ENCODE measurements at places on chromosomes 2 and 18.

DNA sequence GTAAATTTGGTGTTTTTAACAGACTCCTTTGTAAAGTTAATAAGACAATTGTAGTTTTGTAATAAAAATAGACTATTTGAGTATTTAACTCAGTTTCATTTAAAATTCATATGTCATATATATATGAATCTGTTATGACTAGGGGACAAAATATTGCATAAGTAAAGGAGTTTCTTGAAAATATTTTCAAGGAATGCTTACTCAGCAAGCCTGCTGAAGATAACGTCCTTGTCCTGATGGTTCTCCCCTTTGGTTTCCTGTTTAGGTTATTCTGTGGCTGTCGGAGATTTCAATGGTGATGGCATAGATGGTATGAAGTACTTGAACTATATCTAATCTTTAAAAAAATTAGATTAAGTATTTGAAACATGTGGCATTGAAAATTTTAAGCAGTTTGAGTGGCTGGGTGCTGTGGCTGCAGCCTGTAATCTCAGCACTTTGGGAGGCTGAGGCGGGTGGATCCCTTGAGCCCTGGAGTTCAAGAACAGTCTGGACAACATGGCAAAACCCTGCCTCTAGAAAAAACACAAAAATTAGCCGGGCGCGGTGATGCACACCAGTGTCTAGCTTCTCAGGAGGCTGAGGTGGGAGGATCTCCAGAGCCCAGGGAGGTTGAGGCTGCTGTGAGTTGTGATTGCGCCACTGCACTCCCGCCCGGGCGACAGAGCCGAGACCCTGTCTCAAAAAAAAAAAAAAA is 47.1 kb downstream of the ITGAV start:
- no peak for DNase-seq

DNA sequence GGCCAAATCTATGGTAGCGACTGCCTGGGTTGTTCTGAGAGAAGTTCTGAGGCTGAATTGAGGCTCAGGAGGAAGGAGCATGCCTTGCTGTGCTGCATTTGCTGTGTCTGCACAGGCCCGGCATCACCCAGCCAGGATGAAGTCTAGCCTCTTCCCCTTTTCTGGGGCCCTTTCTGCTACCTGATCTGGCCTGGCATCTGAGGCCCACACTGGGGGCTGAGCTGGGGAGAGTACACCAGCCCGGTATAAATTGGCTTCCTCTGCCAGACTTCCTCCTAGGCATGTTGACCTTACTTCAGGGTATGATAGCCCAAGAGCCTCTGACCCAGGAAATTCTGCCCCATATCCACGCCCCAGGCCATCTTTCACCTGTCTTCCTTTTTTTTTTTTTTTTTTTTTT is 30.0 kb downstream of the MRPL35 start:
- no peak for DNase-seq

DNA sequence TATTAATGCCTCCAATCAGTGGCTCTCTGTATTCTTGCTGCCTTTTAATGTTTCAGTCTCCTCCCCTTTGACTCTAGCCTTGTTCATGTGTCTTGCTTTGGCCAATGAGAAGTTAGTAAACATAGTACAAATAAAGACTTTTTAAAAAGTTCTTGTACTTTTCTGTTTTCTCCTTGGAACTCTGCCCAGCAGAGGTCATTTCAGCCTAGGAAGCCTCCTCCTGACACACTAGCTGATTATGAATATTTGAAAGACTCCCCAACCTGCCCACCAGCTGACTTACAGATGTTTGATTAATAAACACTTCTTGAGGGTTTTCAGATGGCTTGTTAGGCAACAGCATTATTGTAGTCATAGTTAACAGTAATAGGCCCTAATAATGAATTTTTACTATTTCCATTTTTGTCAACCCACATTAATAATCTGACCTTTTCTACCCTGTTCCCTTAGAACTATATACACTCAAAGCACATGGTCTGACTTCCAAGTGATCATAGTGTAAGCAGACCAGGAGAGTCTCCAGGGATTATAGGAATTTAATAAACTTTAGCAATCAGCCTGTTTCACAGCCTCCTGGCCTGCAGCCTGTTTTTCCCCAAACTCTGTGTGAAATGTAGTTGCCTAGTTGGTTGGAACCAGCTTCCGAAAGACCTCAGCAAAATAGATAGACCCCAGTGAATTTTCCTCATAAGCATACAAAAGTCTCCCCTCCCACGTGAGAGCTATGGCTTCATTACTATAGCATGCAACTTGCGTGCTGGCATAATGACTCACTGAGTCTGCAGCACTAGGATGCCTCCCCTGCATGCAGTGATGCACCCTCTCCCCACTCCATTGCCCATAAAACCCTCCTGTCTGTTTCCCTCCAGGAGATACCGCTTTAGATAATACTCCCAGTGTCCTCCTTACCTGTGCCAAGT is 670.7 kb upstream of the ZNF804A start:
- DNase-seq: no peak

DNA sequence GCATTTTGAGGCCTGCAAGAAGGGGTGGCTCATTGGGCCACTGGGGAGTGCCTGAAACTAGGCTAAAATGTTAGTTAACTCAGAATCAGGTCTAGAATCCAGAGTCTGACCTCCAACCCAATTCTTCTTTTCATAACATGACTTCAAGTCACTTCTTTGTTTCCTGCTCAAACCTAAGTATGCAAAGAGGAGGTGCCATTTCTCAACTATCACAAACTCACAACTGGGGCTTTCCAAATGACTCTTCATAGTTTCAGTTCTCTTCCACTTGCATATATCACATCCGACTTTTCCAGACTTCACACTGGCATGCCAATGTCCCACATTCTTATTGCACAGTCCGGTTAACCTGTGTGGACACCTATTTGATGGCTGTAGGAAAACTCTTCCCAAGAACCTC is 211.6 kb downstream of the TCF4 start:
- no peak for DNase-seq

- DNase-seq: no peak
Measured at GRCh38 chr2:239962890-239963591, 62.1 kb downstream of the NDUFA10 start.

DNA sequence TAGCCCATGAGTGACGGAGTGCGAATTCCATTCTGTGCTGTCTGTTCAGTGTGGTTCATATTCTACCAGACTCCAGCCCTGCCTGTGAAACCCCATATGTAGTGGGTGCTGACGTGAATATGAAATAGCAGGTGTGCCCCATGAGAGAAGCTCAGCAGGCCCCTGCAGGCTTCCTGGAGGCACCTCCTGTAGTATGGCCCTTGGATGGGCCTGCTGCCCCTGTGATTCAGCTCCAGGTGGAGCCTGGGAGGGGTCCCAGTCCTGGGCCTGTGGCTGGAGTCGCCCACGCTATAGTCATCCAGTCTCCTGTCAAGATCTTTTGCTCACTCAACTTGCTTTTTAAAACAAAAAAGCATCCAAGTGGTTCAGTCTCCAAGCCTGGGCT is 125.5 kb downstream of the GLI2 start:
- no peak for DNase-seq

GRCh38 chr18:48902856-48903601 is 47.7 kb downstream of the SMAD7 start:
- no peak for DNase-seq

GRCh38 chr2:96907115-96908041 is 37.5 kb upstream of the SEMA4C start:
- DNase-seq: no peak

- DNase-seq: no peak
Measured at GRCh38 chr2:151344906-151345305, 12.5 kb upstream of the TNFAIP6 start.

- DNase-seq: no peak
Measured at GRCh38 chr2:30213326-30213725, 18.0 kb upstream of the LBH start.
